ENCODE measurements at places on chromosomes 13 and 19.

DNA sequence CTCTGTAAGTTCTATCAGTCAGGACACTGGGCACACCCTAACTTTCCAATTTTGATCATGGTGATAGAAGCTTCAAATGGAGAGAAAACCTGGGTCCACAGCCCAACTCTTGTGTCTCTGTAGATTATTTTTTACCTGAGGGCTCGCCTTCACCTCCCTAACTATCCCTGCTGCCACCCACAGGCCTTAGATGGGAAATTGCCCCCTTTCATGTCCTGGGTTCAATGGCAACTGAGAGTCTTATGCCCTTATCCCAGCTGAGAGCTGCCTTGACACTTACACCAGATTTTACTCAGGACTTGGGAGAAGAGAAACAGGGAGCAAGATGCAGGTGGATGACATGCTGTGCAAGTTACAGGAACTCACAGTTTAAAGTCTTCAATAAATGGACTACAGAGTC is 81.7 kb downstream of the RAP2A start:
- no peak for DNase-seq

DNA sequence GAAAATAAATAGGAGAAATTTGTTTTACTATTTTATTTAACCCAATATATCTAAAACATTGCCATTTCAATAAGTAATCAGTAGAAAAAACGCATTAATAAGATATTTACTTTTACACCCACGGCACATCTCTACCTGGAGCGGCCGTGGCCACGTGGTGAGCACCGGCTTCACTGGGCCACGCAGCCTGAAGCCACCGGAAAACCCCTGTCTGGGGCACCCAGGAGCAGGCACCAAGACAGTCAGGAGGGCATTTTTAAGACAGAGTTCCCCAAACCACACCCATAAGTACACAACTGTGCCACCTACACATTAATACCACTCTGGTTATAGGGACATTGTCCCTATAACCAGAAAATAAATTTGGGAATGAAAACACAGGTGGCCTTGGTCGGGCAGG is 80.9 kb downstream of the SPACA7 start:
- DNase-seq, result no peak

GRCh38 chr13:33334831-33335230 is 49.3 kb upstream of the STARD13 start:
- DNase-seq, result no peak

GRCh38 chr19:20669263-20669662 is 7.9 kb upstream of the ZNF626 start:
- no peak for DNase-seq
